ENCODE measurements at places on chromosomes 1 and 21. TPM values are rescaled to one million over a fixed set of nuclear protein-coding genes. Genes with fewer than 3 reads are reported as not detected.

EDARADD gene
- not detected for total RNA-seq

SDHC gene
- total RNA-seq, result 33.0 TPM

OR2AJ1 gene
- not detected for total RNA-seq

STX12 gene
- 51.7 TPM for total RNA-seq

FCRL6 gene
- not detected for total RNA-seq

USH2A gene
- under 0.01 TPM for total RNA-seq

RPE65 gene
- total RNA-seq, result not detected

OR10Z1 gene
- total RNA-seq, result not detected
